Karpas-422 (cell line): ENCODE measurements at places on chromosomes 11 and 22. TPM values are rescaled to one million over a fixed set of nuclear protein-coding genes. Genes with fewer than 3 reads are reported as not detected.

BIRC3 gene
- 0.47 and 0.52 TPM in 2 replicates for total RNA-seq

SELENOM gene
- total RNA-seq, result 11.1 and 18.5 TPM in 2 replicates

JAML gene
- 5.4 and 9.1 TPM in 2 replicates for total RNA-seq

KRTAP5-8 gene
- not detected in 2 replicates for total RNA-seq

VPREB3 gene
- total RNA-seq, result 321 and 642 TPM in 2 replicates

GRM5 gene
- total RNA-seq, result not detected in 2 replicates

CD81 gene
- 356 and 467 TPM in 2 replicates for total RNA-seq

GAL gene
- total RNA-seq, result not detected in 2 replicates

TEAD1 gene
- 0.18 TPM in 1 of 2 replicates, not detected in the other for total RNA-seq

CDKN1C gene
- not detected in 2 replicates for total RNA-seq

APOA5 gene
- total RNA-seq, result not detected in 2 replicates

MIF gene
- 1,081 and 1,189 TPM in 2 replicates for total RNA-seq

TRIM6 gene
- not detected in 2 replicates for total RNA-seq

NXPE1 gene
- not detected in 2 replicates for total RNA-seq

ZNF74 gene
- total RNA-seq, result not detected in 2 replicates

OR52M1 gene
- not detected in 2 replicates for total RNA-seq

NRGN gene
- 0.97 TPM in 1 of 2 replicates, not detected in the other for total RNA-seq

SYT8 gene
- 0.29 TPM in 1 of 2 replicates, not detected in the other for total RNA-seq

FGF4 gene
- not detected in 2 replicates for total RNA-seq

OR51B4 gene
- total RNA-seq, result not detected in 2 replicates

SLC25A45 gene
- 6.7 and 9.7 TPM in 2 replicates for total RNA-seq

SEPTIN5 gene
- not detected in 2 replicates for total RNA-seq

CEP126 gene
- total RNA-seq, result 2.4 and 4.8 TPM in 2 replicates

DDI1 gene
- not detected in 2 replicates for total RNA-seq

PHF21B gene
- 5.9 and 17.1 TPM in 2 replicates for total RNA-seq

MUC6 gene
- not detected in 2 replicates for total RNA-seq

LRRC56 gene
- total RNA-seq, result 0.37 and 4.6 TPM in 2 replicates
